ENCODE measurements at places on chromosomes 16 and 17.
A peak's percentile ranks its signal among the peaks of the same experiment; 100 is the strongest.

DNA sequence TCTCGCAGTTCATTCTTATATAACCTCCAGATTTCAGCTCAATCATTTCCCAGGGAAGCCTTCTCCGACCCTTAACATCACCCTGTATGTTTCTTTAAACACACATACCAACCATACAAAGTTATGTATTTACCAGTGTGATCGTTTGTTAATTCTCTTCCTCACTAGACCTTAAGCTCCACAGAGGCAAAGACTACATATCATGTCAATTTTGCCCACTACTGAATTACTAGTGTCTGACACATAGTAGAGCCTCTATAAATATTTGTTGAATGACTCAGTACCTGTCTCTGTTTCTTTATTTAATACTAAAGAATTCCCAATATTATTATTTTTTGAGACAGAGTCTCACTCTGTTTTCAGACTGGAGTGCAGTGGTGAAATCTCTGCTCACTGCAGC is 137.2 kb downstream of the SHISA9 start:
- no peak for DNase-seq

DNA sequence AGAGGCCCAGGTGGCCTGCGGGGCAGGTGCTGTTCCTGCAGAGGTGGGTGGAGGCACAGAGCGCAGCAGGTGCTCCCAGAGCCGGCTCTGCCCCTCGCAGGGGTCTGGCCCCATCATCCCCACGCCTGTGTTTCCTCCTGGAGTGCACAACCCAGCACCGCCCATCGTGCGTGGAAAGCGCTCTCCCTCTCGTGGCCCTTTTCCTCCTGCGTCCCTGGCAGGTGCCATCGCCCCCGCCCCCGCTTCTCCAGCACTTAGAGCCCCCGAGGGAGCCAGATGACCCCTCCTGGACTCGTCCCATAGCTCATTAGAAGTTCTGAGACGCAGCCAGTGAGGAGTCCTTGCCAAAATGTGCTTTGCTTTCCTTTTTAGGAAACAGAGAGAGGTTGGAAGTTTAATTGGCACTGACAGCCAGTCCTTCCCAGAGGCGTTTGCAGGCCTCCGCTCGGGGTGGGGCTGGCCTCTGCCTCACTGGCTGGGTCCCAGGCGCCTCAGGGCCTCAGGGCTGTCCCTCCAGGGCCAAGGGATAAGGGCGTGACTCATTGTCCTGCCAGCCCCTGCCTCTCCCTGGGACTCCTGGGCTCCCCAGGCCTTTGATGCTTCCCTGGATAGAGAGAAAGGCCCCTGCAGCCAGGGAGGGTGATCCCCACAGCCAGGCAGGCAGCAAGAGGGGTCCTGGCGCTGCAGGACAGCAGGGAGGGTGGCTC is 32.2 kb upstream of the CHMP6 start:
- no peak for DNase-seq

GRCh38 chr16:50316102-50316847 is 49.9 kb downstream of the ADCY7 start:
- DNase-seq: no peak

- peak; percentile 94 for DNase-seq
These were observed 63.9 kb upstream of the RPH3AL start for GRCh38 chr17:416293-417206.

DNA sequence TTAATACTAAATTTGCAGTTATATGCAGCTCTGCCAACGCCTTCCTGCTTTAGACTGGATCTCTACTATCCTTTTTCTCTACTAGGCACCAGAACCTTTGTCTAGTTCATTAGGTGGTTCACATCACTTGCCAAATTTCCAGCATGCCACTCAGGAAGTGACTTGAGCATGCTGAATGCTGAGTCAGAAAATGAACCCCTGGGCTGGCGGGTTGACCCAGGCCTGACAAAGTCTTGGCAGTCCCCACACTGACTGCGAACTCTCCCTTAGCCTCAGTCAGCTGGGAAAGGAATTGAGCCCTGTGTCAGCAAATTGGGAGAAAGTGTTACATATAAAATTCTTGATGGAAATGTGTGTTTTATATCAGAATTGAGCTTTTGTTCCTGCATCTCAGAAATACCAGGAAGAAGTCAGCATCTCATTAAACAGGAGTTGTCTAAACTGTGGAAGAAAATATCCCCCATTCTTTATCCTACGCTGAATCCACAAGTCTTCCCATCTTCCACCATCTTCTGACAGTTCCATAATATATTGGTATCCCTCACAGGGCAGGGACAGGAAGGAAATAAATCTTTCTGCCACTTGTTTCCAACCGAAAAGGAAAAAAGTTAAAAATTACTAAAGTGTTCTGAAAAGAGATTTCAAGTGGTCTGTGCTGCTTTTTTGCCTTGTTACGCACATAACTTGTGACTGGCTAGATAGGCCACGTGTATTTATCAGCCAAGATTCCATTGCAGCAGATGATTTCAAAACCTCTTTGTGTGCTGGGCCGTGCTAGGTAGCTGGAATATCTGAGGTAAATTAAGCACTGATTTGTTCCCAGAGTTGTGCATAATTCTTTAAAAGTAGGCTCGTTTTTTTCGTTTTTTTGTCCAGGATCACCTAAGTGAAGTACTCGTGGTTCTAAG is 16.7 kb upstream of the SLC12A3 start:
- no peak for DNase-seq

Measured in GM12865 (cell line).